Large intestine (tissue), 12 donors: ENCODE measurements at places on chromosomes 6 and 20. TPM values are rescaled to one million over a fixed set of nuclear protein-coding genes. Genes with fewer than 3 reads are reported as not detected.
A peak's percentile ranks its signal among the peaks of the same experiment; 100 is the strongest.

Gene PBX2
- 125 TPM for polyA plus RNA-seq

Gene FOXO3
- polyA plus RNA-seq: 39.9 TPM

Gene GJA10
- polyA plus RNA-seq: not detected

Gene OPRM1
- polyA plus RNA-seq: 0.67 TPM

Gene OR2H2
- 0.03 TPM for polyA plus RNA-seq

Gene EDN1
- polyA plus RNA-seq: 36.4 TPM

Gene BMP2
- polyA plus RNA-seq: 15.2 TPM

Gene HLA-DRB1
- polyA plus RNA-seq: 159 TPM

GRCh38 chr6:107871976-107872375 lies 47.9 kb upstream of the SCML4 start:
- no peak for DNase-seq

GRCh38 chr6:31610968-31611367 lies 4.1 kb upstream of the AIF1 start:
- DNase-seq: no peak

DNA sequence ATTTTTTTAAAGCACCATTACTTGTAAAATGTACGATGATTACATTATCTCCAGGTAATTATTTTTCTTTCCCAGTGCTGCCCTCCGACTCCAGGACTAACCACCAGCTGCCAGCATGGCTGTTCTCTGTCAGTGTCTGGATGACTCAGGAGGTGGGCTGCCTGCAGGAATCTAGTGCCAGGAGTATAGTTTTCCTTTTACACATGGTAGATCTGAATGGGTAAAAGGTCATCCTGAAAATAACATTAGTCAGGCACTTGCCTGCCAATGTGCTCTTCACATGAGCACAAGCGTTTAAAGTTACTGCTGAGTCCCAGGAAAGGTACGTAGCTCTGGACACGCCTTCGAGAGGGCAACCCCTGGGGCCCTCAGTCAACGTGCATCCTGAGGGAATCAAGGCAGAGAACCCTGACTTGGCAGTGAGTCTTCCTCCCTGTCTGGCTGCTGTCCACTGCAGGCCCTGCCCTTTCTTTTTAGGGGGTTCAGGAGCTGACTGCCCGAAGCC lies 2.4 kb downstream of the DYNLT1 start:
- DNase-seq: peak; percentile 85

- DNase-seq: no peak
Observed at GRCh38 chr20:16953858-16954257, 205.7 kb downstream of the OTOR start.

GRCh38 chr20:47934761-47935160 lies 149.5 kb upstream of the SULF2 start:
- DNase-seq: no peak

GRCh38 chr6:118511930-118512715 lies 36.0 kb upstream of the PLN start:
- no peak for DNase-seq

DNA sequence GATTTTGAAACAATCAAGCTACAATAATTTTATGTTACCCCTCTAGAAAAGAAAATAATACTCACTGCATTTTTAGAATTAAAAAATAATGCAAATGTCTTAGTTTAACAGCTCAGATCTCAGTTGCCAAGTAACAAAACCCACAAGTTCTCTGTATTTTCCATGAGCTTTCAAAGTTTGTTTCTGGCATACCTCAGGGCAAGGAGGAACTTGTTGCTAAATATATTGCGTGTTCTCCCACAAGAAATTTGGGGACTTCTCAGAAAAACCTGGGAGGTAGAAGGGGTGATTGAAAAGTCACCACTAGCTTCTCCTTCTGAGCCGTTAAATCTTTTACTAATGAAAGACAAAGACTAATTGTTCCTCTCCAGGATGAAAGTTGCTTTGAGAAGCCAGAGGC lies 236.8 kb upstream of the MARCKS start:
- no peak for DNase-seq

DNA sequence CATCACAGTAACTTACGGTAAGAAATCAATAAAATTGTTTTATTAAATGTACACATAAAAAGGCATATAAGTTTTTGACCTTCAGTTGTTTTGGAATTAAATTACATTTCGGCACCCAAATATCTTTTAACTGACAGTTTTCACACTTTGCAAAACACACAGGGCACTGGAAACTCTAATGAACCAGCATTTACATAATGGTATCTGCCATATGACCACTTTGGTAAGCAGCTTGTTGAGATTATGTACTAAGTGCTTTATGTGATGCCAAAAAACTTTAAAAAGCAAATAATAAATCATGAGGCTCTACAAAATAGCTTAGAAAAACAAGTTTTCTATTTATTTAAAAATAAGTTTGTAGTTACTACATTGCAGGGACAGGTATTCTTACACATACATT lies 68.2 kb downstream of the IRAK1BP1 start:
- DNase-seq: no peak

DNA sequence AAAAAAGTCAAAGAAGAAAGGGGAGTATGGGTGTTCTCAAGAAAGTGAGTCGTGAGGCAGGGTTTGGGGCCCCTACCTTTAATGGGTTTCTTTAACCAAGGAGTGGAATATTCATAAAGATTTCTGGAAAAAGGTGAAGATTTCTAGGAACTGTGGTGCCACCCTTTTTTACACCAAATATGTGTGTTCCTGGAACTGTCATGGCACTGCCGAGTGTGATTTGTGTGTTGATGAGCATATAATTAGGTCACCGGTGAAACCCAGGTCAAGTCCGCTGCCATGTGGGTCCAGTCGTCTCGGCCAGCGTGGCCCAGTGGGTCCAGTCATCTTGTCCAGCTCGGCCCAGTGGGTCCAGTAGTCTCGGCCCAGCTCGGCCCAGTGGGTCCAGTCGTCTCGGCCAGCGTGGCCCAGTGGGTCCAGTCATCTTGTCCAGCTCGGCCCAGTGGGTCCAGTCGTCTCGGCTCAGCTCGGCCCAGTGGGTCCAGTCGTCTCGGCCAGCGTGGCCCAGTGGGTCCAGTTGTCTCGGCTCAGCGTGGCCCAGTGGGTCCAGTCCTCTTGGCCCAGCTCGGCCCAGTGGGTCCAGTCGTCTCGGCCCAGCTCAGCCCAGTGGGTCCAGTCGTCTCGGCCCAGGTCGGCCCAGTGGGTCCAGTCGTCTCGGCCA lies 8.3 kb upstream of the EEF1A2 start:
- no peak for DNase-seq

DNA sequence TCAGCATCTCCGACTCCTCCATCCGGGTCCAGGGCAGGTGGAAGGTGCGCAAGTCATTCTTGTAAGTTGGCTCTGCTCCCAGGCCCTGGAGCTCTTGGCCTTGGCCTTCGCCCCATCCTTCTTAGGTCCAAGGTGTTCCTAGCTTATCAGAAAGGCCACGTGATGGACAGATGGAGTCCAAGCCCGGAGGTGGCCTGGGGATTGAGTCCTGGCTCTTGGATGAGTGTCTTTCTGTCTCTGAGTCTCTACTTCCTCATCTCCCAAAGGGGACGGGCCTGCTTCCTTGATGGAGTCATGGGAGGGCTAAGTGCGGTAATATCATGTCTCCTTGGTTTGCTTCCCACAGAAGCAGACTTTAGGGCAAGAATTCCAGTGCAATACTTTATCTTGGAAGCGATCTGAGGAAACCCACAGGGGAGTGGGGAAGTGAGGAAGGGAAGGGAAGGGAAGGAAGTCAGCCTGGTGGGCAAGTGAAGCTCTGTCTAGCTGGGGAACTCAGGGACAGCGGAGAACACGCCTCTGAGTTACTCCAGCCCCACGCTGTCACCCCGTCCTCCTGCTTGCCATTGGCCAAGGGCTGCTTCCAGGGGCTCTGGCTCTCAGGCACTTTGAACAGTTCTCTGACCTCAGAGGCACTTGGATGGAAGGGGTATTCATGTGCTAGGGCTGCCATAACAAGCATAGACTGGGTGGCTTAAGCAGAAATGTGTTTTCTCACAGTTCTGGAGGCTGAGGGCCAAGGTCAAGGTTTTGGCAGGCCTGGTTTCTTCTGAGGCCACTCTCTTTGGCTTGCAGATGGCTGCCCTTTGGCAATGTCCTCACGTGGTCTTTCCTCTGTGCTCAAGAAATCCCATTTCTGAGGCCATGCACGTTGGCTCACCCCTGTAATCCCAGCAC lies 4.8 kb downstream of the LBP start:
- no peak for DNase-seq

DNA sequence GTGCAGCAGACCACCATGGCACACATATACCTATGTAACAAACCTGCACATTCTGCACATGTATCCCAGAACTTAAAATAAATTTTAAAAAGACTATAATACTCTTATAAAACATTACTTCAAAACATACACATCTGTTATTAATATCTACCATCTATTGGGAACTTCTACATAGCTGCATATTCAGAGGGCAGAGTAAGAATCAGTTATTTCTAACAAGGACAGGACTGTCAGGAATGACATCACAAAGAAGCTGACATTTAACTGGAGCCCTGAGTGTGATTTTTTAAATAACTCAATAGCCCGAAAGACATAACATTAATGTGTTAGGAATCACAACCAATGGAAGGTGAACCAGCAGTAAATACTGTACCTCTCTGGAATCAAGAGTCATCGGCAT lies 276.7 kb upstream of the ECI2 start:
- DNase-seq: no peak

DNA sequence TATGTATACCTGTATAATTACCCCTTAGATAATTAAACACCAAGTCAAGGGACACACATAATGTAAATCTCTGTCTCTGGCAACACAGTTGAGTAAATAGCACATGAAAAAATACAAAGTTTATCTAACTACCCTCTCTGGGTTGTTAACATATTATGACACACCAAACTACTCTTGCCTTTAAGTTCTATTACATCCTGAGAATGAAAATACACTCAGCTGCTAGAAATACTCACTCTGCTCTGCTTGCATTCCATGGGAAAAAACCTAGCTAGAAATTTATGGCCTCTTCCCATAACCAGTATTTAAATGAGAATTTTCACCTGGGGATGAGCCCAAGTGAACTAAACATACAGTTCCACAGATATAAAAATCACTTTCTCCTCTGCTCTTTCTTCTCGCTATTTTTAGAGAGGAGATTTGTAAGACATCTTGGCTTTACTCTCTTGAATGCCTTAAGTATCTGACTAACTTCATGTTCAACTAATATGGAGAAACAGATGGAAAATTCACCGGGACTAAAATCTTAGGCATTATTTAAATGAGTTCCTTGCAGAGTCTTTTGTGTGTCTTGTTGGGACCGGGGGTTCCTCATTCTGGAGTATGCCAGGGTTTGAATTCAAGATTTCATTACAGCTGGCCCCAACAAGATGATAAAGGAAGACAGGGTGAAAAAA lies 140.9 kb downstream of the GJA10 start:
- no peak for DNase-seq

GRCh38 chr20:13546497-13547131 lies 92.1 kb downstream of the TASP1 start:
- peak; percentile 50 for DNase-seq

GRCh38 chr6:42142118-42142835 lies at the start of gene C6orf132:
TSS of gene C6orf132 (minus strand) at chr6:42142620. CDS start at chr6:42142444, 176 bp downstream.
- peak; percentile 75 for DNase-seq

- DNase-seq: no peak
Observed at GRCh38 chr6:155449450-155450239, 6.0 kb downstream of the NOX3 start.

- DNase-seq: no peak
Observed at GRCh38 chr6:132742495-132742894, 15.2 kb downstream of the VNN2 start.

- DNase-seq: no peak
Observed at GRCh38 chr6:20789162-20789561, 254.9 kb downstream of the CDKAL1 start.

GRCh38 chr6:136067731-136068341 lies 182.3 kb downstream of the MTFR2 start:
- DNase-seq: no peak

DNA sequence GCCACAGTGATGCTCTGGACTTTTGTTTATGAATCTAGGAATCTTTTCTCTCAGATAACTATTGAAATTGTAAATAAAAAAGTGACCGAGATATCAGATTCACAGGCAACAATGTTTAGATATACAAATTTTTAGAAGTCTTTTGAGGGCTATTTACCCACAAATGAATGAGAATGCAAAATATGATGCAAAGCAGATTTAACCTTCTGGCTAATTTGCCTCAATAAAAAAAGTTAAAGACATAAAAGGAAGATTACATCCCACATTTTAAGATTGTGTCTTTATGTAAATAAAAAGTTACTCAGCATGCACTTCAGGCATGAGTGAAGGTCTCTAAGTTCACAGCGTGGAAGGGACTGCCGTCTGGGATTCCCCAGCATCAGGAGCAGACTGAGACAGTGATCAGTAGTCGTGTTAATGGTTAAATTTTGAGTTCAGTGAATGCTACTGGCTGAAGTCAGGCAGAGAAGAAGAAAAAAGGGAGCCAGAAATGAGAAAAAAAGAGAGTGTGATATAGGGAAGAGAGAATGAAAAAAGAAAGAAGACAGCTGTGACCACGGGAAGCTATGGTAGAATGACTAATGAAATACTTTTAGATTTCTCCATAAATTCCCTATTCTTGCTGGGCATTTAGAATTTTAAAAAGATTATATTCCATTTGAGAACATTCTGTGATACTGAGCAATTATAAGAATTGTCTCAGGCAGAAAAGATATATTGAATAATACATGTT lies 93.6 kb downstream of the MYB start:
- no peak for DNase-seq

DNA sequence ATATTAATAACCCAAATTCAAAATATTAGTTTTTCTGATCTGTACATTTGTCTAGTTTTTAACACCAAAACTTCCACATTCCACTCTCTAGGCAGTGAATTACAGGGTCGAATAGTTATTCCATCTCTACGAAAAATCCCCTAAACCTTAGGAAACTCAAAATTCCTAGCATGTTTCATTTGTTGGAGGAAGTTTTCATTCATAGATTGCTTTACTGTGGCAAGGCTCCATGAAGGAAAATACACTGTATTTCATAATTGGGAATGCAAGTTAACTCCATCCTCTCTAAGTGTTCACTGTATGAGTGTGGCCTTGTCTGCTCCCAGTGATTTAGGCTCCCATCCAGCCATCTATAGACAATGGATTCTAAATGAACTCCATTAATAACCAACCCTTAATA lies 296.1 kb downstream of the TENT5A start:
- DNase-seq: no peak

DNA sequence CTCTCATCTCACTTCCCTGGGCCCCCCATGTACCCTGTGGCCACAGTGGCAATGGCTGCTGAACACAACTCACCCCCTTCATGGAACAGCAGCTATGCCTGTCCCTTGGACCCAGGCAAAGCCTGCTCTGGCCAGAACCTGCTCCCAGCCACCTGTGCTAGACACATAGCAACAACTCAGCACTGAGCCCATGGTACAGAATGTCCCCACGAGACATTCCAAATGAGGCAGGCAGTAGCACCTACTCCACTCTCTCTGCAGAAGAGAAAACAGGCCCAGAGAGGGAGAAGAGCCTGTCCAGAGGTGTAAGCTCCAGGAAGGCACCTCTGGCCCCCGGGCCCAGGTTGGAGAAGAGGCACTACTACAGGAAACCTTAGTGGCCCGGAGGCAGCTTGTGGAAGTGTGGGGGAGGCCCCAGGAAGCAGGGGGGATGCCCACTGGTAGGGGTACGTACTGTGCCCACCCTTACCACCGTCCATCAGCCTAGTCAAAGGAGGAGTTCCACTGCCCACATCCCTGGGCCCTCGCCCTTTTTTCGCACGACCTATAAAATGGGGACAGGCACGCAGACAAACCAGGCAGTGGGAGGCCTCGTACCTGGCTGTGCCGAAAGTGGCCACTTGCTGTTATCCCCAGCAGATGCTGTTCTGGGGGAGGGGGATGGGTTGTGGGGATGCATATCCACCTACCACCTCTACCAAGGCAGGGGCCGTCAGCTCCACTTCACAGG lies 97.2 kb downstream of the ASXL1 start:
- DNase-seq: no peak
